ENCODE measurements at places on chromosomes 7 and 10.

DNA sequence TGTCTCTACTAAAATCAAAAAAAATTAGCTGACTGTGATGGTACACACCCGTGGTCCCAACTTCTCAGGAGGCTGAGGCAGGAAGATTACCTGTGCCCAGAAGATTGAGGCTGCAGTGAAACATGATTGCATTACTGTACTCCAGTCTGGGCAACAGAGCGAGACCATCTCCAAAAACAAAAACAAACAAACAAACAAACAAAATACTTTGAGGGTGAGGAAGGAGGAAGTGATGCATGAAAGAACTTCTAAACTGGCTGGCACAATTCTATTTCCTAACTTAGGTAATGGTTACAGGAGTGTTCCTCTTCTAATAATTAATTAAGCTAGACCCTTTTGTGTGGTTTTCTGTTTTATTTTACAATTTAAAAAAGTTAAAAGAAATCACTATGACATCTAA is 15.5 kb downstream of the WAPL start:
- DNase-seq = no peak

- no peak for DNase-seq
These were observed 303.8 kb downstream of the PRKG1 start for GRCh38 chr10:51377932-51378599.

- DNase-seq = no peak
These were observed 266.9 kb downstream of the NEBL start for GRCh38 chr10:20630092-20630643.

- DNase-seq = no peak
These were observed 148.0 kb downstream of the NRCAM start for GRCh38 chr7:108308276-108308675.

DNA sequence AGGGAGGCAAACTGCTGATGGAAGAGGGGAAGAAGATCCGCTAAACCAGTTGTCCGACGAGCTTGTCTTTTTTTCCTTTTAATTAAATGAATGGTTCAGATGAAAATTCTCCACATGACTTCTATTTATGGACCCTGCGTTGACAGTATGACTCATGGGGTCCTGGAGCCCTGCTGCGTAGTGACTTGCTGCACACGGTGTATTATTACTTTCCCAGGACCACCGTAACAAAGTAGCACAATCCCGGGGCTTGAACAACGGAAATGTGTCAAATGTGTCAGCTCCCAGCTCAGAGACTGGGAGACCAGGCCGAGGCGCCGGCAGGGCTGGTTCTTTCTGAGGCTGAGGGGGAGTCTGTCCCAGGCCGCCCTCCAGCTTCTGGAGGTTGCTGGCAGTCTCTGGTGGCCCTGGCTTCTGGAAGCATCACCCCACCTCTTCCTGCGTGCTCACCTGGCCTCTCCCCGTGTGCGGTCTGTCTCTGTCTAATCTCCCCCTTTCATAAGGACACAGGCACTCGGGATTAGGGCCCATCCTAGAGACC is 33.8 kb upstream of the MNX1 start:
- DNase-seq = no peak

DNA sequence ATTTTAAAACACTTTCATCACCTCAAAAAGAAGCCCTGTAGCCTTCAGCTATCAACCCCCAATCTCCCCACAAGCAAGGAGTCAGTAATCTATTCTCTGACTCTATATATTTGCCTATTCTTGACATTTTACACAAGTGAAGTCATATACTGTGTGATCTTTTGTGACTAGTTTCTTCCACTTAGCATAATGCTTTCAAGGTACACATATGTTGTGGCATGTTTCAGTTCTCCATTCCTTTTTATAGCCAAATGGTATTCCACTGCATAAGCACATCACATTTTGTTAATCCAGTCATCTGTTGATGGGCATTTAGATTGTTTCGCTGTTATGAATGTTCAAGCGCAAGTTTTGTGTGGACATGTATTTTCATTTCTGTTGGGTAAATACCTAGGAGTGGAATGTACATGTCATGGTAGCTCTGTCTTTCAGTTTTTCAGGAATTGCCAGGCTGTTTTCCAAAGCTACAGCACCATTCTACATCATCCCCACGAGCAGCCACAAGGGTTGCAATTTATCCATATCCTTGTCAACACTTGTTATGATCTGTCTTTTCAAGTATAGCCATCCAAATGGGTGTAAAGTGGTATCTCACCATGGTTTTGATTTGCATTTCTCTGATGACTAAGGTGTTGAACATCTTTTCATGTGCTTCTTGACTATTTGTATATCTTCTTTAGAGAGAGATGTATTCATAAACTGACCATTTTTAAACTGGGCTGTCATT is 405.6 kb downstream of the KCNMA1 start:
- DNase-seq = no peak

DNA sequence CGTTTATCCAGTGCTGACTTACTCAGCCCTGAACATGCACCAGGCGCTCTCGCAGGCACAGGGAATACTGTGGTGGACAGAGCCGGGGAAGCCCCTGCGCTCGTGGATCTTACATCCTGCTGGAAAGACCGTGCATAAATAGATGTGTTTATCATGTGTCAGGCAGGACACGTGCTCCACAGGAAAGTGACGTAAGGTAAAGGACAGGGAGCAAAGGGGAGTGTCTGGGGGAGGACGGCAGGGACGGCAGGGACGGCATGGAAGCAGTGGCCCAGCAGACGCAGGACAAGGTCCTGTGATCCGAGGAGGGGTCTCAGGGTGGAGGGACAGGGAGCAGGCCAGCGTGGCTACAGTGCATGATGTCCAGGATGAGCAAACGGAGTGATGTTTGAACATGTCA is 410.5 kb downstream of the PAXIP1 start:
- DNase-seq = no peak

GRCh38 chr10:47027108-47027783 is 116.0 kb downstream of the PTPN20 start:
- DNase-seq = no peak

GRCh38 chr10:43287056-43288007 is 20.5 kb upstream of the RASGEF1A start:
- peak; percentile 23 for DNase-seq

DNA sequence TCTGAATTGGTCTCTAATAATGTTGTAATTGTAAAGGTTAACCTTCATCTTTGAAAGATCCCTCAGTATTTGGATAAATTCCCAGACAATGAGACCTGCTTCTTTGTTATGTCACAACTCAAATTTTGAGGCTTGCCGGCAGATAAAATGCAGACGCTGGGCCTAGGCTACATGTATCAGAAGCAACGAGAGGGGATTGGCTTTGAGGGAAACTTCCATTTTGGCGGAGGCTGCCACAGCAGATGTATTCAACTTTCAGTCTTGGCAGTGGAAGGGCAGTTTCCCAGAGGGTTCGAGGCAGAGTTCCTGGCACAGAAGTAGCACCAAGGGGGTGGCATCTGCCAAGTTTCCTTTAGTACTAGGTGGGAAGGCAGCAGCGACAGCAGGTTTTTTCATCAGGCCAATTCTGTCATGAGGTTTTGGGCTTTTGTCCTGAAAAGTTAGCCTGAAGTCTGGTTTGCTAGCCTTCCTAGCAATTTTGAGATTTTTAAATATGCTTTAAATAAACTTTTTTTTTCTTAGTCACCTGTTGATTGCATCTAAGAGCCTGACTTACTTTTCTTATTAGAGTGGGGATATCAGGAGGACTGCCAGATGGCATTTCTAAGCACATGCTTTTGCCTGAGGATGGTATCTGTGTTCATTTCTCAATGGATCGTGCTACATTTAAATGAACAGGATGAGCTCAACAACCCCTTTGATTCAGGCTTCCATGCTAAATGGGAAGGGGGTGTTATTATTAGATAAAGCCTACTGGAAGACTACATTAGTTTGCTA is 89.5 kb upstream of the FAM3C start:
- DNase-seq = no peak

- no peak for DNase-seq
These were observed 656.1 kb upstream of the FOXK1 start for GRCh38 chr7:4025694-4026615.

- DNase-seq = no peak
These were observed 49.4 kb downstream of the CPEB3 start for GRCh38 chr10:92241501-92241900.

GRCh38 chr7:101869026-101869900 is 51.8 kb downstream of the CUX1 start:
- no peak for DNase-seq

DNA sequence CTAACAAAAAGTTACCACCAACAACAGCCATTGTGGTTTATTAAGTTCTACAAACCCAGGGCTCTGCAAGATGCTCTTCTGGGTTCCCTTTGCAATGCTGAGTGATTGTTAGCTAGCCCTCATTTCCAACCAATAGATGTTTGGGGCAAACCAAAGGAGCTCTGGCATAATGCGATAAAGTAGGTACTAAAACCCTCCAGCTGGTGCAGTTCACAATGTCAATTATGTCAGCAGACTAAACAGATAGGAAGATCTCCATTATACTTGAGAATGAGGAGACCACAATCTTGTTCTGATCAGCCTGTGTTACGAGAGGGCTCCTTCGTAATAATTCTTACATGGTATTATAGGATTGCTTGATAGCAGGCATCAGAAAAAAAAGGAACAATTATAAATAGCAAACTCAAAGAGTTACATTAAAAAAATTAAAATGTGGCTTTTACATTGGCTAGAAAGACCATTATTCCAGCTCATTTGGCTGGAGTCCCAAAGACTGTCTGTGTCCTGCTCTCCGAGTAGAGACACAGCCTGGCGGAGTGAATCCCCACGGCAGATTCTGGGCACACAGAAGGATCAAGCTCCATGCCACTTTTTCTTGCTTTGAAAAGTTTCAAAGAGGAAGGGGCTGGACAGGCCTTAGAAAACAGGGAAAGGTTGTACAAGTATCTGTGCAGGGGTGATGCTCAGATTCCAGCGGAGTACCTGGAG is 93.8 kb downstream of the ZRANB1 start:
- no peak for DNase-seq

- no peak for DNase-seq
These were observed 490 bp downstream of the KIN start for GRCh38 chr10:7787150-7787856.

DNA sequence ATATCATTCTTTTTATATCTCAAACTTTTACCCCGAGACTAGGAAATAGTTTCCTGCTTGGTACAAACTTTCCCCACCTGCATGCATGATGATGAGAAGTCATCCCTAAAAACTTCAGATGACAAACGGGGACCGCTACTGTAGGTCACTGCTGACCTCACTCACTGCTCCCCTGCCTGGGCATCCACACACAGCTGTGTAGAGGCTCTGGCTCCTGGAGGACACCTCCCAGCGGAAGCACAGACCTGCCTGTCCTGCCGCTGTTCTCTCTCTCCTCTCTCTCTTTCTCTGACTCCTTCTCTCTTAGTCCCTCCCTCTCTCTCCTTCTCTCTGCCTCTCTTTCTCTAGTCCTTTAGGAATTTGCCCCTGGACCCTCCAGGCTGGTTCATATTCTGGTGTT is 202.9 kb upstream of the PITRM1 start:
- DNase-seq = no peak

DNA sequence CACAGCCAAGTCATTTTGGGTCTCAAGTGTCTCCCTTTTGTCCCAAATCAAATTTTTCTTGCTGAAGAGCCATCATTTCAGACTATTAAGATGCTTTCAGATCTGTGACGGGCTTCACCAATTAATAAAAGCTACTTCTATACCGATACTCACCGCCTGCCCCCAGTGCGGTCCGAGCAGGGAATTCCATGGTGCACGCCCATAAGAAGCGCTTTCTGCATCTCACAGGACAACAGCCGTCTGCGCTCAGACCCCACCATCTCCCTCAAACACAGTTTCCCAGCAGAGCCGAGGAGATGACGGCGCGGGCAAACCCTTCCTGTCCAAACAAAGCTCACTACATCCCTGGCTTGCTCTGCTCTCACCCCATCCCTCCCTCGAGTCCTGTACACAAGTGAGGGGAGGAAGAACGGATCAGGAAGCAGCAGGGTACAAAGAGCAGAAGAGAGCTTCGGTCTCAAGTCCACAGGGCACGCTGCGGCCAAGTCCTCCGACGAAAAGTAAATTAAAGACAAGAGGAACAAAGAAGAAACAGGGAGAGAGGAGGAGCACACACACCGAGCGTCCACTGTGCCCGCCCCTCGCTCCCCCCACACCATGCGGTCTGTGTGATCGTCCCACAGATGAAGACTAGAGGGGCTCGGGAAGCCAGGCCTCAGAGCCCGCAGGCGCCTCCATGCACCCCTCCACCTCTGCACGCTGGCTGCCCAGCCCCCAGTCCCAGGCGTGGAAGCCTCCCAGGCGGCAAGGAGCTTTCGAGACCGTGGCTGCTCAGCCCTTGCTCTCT is 121.9 kb downstream of the MAD1L1 start:
- no peak for DNase-seq

- DNase-seq = no peak
These were observed 540.6 kb upstream of the TEX47 start for GRCh38 chr7:89336121-89336520.

DNA sequence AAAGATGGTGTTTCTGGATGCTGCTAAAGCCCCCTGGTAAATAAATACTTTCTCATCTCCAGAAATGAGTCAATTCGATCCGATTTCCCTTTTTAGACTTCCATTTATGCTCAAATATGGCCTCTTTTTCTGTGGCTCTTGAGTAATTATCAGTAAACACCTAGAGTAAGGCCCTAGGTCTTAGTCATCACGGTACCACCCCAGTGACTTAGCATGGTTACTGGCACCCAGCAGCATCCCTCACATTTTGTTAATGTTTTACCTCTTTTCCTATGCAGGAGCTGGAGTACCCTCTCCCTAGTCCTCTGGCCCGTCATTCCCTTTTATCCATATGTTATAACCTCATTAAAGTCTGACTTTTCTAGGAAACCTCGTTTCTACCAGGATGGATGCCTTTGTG is 19.5 kb downstream of the CHN2 start:
- DNase-seq = no peak

DNA sequence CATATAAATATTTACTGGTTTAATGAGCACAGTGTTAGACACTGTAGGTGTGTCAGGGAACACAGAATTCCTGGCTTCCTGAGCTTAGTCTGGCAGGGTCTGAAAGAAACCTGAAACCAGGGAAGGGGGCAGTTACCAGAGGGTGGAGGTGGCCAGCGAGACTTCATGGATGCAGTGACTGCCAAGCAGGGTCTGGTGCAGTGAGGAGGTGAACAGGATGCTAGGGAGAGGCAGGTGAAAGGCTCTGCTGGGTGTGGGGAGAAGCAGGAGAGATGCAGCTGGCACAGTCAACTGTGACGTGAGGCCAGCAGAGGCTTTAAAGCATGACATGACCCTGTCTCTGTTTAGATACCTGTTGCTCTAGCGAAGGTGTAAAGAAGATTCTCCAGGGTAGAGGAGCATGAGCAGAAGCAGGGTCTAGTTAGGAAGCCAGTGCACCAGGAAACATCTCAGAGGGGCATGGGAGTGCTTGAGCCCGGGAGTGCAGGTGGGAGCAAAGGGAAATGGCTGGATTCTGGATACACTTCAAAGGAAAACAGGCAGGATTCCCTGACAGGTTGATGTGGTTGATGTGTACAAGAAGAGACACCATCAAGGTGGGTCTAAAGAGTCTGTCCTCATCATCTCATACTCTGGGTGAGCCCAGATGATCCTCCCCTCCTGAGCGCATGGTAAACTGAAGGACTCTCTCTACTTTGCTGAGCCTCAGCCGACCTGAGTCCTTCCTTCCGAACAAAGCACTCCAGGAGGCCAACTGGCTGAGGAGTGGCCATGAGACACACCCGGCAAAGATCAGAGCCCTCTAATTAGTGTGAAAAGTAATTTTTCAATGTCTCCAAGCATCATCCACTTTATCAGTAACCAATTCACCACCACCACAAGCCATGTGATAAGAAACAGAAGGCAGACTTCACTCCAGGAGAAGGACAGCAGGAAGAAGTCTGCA is 186.8 kb downstream of the COBL start:
- DNase-seq = no peak

GRCh38 chr7:5472432-5473315 is 49.0 kb upstream of the TNRC18 start:
- no peak for DNase-seq

- DNase-seq = no peak
These were observed 110.4 kb downstream of the TRIL start for GRCh38 chr7:28847681-28848080.

- no peak for DNase-seq
These were observed 20.8 kb downstream of the CYTH3 start for GRCh38 chr7:6251653-6252052.

All from stimulated activated CD8-positive, alpha-beta memory T cell treated with anti-CD3 and anti-CD28 coated beads, Interleukin-7, amount 100 ng/mL, for 1 hour (primary cell).